ENCODE measurements at places on chromosomes 16 and 17.

DNA sequence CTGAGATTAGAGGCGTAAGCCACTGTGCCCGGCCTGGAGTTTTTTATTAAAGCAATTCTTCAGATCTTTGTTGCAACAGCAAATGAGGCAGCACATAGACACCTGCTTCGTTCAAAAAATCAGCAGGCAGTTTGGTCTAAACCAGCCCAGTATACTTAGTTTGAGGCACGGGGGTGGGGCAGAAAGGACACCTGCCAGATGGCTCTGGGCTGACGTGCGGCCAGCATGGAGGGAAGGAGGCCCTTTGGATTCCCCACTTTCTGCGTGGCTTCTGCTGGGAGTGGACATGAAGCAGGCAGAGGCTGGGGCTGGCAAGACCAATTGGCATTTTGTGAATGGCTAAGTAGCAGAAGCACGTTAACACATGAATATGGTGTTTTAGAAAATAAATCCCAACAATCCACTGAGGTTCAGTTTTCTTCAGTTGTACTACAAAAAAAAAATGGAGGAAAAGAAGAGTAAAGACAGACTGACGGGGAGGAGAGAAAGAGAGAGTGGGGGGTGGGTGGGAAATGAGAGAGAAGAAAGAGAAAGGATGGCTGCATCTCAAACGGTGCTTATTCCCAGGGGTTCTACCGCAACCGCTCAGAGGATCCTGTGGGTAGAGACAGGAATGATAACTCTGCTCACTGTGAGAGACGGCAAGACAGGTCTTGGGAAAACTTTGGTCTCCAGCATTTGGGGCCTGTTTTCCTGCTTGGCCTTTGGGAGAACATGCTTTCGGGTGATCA lies 16.3 kb downstream of the C16orf46 start:
- no peak for DNase-seq

DNA sequence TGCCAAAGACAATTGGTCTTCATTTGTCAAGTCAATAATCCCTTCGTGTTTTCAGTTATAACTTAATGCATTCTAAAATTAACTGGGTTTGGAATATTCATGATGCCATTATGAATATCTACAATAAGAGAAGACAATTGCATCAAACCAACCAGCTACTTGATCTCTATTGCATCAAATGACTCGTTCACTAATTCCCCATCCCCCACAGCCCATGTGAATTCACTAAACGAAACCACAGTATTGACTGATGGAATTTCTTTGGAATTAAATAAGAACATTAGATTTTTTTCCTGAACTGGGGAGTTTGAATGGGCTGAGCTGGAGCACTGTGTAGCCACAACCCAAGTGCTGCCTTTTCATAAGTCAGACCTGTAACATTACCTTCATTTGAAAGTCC lies 65.3 kb downstream of the HS3ST3B1 start:
- no peak for DNase-seq

GRCh38 chr16:1010251-1010650 lies 28.7 kb downstream of the SOX8 start:
- no peak for DNase-seq

- no peak for DNase-seq
Observed at GRCh38 chr16:14129502-14129901, 58.4 kb downstream of the MRTFB start.

DNA sequence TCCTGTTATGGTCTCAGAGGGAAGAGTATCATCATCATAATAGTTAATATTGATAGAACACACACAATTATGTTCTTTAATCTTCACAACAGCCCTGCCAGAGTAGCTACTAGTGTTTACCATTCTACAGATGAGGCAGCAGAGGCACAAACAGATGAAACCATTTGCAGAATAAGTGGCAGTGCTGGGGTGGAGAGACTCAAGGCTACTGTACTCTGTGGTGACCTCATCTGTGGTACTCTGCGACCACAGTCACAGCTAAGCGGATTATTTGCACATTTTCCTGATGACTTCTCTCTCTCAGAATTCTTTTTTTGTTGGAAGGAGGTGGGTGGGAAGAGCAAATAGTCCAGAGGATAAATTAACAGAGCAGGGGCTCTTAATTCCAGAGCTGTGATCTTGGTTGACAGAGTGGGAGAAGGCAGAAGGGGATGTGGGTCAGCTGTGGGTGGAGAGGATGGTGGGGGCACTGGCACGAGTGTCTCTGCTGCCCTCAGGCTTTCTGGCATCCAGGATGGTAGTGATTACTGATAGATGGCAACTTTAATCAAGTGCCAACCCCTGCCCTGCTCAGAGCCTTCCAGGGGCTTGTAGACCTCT lies 41.8 kb downstream of the MRM1 start:
- DNase-seq: no peak

GRCh38 chr16:57203451-57203850 lies 17.3 kb downstream of the RSPRY1 start:
- DNase-seq: no peak

GRCh38 chr17:82271401-82271800 lies 2.1 kb downstream of the CSNK1D start:
- no peak for DNase-seq
